ENCODE measurements at places on chromosomes 7 and 10.

- no peak for DNase-seq
Measured at GRCh38 chr7:73612598-73613269, 11.6 kb downstream of the MLXIPL start.

DNA sequence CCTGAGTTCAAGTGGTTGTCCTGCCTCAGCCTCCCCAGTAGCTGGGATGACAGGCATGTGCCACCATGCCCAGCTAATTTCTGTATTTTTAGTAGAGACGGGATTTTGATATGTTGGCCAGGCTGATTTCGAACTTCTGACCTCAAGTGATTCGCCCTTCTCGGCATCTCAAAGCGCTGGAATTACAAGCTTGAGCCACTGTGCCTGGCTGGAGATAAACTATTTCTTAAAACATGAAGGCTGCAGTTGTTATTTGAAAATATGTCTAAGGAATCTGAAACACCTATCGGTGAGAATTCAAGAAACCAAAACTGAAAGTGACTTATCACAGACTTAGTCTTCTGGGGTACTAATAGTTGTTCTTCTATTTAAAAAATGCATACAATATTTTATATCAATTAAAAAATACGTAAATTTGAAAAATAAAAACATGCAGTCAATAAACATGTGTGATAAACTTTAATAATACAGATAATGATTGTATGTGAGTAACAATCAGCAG lies 176.9 kb upstream of the PRSS58 start:
- DNase-seq = no peak

DNA sequence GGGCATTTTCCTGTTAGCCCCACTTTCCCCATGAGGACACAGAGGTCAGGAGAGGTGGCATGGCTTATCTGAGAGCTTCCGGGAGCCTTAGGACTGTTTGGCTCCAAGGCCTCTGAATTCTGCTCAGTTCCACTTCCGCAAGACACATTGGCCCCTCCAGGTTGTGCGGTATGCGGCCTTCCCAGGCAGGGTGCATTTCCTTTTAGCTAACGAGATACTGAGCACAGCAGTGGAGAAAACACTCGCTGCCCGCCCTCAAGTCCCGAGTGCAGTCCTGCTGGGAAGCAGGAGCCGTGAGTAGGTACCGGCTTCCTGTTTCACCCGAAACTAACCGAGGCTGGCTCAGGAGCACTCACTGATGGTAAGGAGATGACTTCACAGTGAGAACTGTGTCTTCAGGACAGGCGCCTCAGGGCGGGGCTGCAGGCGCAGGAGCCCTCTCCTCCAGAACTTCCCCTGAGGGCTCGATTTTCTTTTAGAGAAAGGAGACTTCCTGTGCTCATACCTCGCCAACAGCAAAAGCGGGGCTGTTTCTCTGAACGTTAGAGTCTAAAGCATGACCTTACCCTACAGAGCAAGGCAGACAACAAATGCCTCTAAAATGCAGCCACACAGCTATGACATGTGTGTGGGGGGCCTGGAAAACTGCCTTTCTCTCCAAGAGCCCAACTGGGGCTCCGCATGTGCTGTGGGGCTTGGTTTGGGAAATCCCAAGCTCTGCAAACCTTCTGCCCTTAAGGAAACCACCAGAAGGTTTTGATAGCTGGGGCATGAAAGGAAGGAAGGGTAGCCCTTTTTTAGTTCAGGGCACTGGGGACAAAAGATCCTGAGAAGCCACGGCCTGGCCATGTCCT lies 25.9 kb downstream of the RGS10 start:
- no peak for DNase-seq

- DNase-seq = no peak
Measured at GRCh38 chr10:82778908-82779307, 903.9 kb downstream of the NRG3 start.

DNA sequence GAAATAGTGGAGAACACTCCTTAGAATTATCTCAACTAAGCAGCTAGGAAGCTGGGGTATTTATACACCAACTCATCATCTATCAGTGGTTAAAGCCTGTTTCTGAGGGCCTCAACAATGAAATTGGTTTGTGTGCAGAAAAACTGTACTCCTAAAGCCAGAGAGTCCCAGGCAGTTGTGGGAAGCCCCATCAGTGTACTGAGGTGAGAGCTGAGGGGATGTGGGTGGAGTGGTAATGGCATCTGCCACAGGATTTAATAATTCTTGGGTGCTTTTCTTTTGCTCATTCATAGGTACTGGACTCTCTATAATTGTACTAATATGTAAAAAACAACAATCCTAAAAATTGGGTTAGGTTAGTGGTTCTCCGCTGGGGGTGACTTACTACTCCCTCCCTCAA lies 267.5 kb downstream of the PTEN start:
- DNase-seq = no peak

- DNase-seq = no peak
Measured at GRCh38 chr7:111682588-111683340, 120.5 kb upstream of the IMMP2L start.

DNA sequence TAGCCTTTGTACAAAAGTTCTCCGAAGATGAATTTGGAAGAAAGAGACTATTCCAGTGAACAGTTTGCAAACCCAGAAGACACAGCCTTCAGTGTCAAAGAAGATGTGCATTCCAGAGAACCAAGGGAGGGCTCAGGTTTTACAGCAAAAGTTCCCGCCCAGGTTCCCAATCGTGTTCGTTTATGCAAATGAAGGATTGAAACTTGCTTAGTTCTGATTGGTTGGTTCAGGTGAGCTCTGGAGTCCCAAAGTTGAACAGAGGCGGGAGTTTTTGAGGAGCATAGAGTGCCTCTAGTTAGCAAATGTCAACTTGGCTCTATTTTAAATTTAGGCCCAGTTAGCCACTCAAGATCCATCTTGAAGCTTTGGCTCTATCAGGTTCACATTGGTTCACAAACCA lies 51.3 kb downstream of the TMEM270 start:
- DNase-seq = no peak

DNA sequence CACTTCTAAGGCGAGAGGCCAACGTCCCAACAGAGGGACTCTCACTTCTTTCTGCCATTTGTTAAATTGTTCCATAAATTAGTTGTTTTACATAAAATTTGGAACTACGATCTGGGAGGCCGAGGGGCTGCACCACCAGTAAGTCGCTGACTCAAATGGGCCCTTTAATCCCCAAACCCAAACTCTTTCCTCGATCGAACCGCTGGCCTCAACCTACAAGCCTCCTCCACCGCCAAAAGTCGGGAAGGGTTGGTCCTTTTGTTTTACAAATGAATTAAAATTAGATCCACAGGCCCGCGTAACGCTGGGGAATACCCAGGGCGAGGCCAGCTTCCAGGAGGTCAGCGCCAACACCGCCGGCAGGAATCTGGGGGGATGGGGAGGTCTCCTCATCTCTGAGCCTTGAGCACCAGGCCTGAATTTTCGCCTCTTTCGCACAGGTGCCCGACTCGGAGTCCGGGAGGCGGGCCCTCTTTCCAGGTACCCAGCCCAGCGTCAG lies 1.2 kb upstream of the FOXI2 start:
- DNase-seq = no peak

DNA sequence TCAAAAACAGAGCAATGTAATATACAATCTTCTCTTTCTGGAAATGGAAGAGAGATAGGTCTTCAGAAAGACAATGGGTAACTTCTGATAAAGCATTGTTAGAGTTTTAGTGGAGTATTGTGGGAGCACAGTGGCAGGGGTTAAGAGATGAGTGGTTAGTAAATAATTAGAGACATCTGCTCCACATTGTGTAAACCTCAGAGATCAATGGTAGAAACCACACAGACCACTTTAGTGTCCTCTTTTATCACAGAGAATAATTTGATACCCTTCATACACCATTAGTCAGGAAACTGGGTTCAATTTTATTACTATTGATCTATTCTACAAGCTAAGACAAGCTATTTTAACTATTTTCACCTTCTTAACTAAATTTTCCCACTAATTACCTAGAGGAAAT lies 35.9 kb upstream of the MAGI2 start:
- DNase-seq = no peak

- no peak for DNase-seq
Measured at GRCh38 chr10:52145636-52146035, 168.4 kb upstream of the DKK1 start.

GRCh38 chr7:129569811-129570215 lies 41.7 kb upstream of the NRF1 start:
- DNase-seq = no peak

DNA sequence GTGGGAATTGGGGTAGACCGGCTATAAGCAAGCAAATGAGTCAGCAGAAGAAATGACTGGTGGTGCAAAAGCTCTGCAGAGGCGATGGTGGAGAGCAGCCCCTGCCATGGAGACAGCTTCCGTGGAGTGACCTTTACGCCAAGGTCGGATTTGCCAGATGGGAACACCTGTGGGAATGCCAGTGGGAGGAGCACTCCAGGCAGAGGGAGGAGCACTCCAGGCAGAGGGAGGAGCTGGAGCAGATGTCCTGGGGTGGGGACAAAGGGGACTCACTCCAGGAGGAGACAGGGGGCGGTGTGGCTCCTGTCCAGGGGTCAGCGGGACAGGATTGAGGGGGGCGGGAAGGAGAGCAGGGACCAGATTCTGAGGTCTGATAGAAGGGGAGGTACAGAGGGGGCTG lies 258.8 kb upstream of the CTBP2 start:
- no peak for DNase-seq

DNA sequence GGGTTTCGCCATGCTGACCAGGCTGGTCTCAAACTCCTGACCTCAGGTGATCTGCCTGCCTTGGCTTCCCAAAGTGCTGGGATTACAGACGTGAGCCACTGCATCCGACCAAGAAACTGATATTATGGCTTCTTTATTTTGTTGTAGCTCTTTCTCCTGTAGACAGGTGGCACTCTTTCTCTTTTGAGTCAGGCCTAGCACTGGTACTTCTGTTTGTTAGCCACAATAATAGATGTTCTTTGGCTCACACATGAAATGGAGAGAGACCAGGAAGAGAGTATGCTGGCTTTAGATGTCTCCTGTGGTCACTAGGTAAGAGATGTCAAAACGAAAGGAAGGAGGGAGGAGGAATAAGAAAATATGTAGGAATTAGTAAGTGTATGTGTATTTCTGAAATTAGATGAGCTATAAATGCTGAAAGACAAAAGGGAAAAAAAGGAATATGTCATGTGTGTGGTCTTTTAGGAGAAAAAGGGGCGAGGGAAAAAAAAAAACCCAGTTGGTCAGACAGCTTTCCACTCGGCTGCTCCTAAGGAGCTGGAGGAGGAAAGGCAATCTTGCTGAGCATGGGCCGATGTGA lies 78.7 kb downstream of the CLEC2L start:
- DNase-seq = peak; percentile 71

GRCh38 chr7:134594877-134595276 lies 46.0 kb downstream of the AKR1B15 start:
- DNase-seq = no peak

DNA sequence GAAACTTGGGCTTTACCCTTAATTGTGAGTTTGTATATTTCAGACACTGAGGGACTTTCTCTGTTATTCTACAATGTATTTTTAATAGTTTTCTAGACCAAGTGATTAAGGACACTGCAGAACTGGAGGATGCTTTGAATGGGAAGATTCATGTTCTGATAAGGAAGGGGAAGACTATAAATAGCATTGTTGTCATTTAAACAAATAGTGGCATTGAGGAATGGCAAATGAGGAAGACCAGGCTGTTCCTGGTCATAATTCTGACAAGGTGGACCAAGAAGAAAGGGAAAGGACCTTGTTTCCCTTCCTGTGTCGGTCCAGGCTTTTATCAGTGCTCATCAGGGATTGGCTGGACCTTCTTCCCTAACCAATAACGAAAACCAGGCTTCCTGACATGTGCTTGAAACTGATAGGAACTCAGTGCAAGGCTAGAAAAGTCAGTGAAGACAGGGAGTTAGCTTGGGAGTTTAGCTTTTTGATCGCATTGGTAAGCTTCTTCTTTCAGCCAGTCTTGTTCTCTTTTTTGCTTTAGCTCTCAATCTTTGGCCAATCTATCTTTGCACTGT lies 116.2 kb downstream of the ITGA8 start:
- no peak for DNase-seq

DNA sequence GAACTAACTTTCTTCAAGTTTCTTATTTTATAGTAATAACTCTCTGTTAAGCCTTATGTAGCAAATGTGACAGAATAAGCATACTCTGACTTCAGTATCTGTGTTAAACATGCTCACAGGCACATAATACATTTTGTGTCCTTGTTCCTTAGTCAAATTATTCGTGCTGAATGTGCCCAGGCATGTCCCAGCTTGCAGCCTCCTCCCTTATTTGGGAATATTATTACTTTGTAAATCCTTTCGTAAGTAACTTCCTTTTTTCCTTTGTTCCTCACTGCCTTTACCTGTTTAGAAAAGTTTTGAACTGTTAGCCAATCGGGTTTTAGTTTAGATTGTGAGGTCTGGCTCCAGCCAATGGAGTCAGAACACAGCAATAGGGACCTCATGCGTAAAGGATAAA lies 46.9 kb downstream of the GALNT11 start:
- no peak for DNase-seq

DNA sequence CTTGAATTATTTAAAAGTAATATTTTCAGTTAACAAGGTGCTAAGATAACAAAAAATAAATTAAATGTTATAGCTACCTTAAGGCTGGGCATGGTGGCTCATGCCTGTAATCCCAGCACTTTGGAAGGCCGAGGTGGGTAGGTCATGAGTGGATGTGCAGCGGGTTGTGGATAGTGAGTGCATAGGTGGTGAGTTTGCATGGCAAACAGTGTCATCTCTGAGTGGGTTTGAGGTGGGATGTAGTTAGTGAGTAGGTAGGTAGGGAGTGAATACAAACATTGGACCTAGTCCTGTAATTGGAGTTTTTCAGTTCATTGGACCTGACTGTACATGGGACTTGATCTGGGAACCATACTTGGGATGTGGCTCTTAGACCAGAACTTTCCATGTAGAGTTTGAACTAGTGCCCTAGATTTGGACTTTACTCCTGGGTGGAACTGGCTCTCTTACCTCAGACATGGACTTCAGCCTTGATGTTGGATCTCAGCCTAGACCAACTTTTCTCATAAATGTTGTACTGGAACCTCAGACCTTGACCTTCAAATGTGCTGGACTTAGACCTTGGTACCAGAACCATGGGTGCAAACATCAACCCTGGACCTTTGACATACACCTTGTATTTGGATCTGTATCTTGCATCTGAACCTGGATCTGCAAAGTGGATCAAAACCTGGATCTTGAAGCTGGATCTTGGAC lies 47.0 kb downstream of the SEC61G start:
- no peak for DNase-seq

- no peak for DNase-seq
Measured at GRCh38 chr7:134085311-134085710, 41.8 kb upstream of the LRGUK start.

DNA sequence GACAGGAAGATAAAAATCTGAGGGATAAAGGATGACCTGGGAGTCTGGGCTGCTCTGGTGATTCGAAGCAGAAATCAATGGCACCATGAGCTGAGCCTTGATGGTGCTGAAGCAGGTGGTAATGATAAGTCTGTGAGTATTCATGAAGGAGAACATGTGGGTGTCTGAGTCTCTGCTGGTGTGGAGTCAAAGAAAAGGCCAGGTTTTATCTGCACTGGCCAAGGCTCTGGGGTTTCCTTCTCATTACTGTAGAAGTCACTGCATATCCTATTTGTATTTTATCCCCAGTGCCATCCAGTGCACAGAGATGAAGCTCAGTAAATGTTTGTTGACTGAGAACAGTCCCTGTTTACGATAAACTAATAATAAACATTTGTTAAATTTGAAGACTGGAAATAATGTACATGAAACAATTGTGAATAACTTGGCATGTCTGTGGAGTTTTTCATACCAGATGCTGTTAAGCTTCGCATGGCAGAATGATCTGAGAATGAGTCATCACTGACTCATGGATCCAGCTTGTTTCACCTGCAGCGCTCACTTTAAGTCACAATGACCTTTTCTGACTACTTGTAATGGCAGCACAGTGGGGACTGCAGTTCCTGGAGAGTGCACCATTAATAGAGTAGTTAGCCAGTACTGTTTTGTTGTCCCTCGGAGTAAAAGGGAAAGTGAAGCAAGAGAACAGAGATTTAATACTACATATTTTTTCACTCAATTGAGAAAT lies 538.5 kb downstream of the HTR7 start:
- no peak for DNase-seq

All from pons (tissue), 1 donor.